Effector memory CD4-positive, alpha-beta T cell (primary cell): ENCODE measurements at places on chromosomes 6 and 20.

DNA sequence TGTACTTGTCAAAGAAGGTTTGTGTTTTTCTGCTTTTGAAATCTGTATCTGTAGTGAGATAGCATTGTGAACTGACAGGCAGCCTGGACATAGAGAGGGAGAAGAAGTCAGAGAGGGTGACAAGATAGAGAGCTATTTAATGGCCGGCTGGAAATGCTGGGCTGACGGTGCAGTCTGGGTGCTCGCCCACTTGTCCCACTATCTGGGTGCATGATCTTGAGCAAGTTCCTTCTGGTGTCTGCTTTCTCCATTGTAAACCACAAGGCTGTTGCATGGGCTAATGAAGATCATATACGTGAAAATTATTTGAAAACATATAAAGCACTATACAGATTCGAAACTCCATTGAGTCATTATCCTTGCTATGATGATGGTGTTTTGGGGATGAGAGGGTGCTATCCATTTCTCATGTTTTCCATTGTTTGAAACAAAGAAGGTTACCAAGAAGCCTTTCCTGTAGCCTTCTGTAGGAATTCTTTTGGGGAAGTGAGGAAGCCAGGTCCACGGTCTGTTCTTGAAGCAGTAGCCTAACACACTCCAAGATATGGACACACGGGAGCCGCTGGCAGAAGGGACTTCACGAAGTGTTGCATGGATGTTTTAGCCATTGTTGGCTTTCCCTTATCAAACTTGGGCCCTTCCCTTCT is 18.4 kb downstream of the CD83 start:
- DNase-seq = no peak

DNA sequence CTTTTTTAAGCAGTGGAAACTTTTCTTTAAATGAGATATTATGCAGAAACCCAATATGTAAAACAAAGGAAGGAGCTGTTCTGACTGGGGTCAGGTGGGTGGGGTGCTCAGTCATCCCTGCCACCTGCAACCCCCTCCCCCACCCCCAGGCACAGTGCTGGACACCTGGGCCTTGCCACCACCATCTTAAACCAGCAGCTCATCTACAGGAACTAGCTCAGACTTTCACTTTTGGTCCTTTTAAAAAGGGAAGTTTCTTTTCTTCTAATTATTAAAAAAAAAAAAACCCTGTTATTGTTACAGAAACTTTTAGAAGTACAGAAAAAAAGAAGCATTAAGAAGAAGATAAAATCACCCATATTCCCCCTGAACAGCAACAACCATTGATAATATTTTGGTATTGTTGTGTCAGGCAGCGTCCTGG is 37.1 kb downstream of the PPP1R16B start:
- peak; percentile 36 for DNase-seq

DNA sequence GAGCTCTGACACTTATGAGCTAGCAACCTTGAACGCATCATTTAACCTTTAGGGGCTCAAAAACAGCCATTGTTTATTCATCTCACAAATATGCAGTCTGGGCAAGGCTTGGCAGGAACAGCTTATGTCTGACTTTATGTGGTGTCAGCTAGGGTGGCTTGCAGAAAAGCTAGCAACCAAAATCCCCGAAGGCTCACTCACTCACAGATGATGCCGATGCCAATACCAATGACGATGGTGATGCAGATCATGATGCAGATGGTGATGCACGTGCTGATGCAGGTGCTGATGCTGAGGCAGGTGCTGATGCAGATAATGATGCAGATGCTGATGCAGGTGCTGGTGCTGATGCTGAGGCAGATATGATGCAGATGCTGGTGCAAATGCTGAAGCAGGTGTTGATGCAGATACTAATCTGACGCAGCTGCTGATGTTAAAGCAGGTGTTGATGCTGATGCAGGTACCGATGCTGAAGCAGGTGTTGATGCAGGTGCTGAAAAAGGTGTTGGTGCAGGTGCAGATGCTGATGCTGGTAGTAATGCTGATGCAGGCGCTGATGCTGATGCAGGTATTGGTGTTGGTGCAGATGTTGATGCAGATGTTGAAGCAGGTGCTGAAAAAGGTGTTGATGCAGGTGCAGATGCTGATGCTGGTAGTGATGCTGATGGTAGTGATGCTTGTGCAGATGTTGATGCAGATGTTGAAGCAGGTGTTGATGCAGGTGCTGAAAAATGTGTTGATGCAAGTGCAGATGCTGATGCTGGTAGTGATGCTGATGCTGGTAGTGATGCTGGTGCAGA is 195.6 kb downstream of the NFATC2 start:
- no peak for DNase-seq

DNA sequence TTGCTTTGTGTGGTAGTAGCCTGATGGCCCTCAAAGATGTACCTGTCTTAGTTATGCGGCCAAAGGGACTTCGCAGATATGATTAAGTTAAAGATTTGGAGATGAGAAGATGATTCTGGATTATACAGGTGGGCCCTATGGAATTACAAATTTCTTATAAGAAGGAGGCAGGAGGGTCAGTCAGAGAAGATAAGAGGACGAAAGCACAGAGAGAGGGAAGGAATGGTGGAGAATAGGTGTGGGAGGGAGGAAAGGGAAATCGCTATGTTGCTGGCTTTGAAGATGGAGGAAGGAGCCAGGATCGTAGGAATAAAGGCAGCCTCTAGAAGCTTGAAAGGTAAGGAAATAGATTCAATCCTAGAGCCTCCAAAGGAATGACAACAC is 1.2 kb upstream of the TSPYL1 start:
- no peak for DNase-seq

DNA sequence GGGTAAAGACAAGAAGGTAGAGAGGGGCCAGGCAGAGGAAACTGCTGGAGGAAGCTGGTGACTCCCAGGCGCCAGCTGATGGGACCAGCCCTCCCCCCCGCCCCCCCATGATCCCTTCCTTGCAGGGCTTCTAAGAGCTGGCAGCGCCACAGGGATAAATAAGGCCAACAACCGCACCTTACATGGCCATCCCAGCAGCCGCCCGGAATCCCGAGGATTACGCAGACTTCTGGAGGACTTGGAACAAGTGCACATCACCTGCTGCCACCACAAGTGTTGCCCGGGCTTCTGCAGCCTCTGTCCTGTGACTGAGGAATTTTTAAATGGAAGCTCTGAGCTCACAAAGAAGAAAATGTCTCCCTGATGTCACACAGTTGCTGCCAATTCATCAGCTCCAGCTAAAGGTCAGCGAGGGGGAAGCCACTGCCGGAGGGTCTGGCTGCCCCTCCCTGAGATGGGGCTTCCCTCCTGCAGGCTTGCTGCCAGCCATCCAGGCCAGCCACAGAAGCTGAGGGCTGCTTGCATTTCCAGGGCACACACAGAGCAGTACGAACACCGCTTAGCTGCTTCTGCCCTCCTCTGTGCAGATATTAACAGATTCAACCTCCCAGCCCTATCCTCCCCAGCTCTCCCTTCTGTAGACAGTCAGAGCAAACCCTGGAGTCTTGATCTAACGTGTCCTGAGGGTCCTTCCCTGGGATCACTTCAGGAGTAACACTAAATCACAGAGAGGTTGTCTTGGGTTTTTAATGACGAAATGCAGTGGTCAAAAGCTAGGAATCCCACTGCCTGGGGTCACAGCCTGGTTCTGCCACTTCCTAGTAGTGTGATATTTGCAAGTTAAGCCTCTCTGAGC is 38.6 kb upstream of the PIM1 start:
- no peak for DNase-seq

DNA sequence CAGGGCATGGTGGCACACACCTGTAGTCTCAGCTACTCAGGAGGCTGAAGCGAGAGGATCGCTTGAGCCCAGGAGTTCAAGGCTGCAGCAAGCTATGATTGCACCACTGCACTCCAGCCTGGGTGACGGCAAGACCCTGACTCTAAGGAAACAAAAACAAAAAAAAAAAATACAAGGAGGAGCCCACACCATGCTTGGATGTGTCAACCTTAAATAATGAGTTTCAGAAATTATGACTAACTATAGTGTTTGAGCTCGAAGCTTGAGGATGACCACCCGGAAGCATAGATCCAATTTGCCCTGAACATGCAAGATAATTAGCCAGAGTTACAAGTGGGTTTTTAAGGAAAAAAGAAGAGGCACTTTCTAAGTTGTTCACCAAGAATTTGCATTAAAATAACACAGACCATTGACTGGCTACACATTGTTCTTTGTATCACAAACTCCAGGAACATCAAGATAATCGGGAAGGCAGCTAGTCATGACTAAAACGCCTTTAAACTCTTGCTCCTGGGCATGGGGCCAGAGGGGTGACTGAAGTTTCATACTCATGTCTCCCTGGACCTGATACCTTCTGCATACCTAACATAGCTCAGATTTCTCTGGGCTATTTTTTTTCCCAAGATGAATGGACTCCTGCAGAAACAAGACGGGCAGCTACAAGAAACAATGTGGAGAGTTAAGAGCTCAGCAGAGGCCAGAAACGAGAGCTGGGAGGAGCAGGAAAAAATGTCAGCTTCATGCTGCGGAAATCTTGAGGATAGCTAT is 289.6 kb downstream of the PREX1 start:
- no peak for DNase-seq

- no peak for DNase-seq
These were observed 75.2 kb upstream of the GLP1R start for GRCh38 chr6:38973178-38974057.

DNA sequence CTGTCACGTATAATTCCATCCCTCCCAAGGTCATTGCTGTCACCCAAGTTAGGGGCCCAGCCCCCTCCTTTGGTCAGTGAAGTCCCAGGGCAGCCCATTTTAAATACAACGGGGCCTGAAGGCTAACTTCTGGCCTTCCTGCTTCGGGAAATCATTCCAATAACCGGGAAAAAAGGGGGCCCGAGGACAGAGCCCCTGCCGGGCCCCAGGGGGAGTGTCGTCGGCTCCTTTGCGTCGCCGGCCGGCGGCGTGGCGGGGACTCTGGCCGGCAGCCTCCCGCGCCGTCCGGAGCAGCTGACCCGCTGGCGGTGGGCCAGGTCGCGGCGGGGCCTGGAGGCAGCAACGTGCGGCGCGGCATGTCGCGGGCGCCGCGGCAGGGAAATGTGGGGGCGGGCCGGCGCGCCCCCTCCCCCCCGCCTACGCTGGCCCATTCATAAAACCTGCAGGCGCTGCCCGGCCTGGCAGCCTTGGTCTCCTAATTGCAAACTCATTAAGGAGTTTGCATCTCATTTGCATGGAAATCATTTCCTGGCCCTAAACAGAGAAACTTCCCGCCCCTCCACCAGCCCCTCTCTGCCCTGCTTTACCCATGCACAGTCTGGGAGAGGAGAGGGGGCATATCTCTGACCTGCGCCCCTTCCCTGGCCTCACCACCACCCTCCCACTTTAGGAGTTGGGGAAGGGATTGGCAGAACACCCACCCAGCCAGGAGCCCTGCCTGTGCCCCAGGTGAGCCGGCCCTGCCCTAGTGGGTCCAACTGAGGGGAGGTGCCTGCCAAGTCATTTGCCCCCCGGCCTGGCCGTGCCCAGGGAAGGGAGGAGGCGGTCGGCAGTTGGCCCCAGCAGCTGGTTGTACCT is 50.7 kb downstream of the MRPL14 start:
- DNase-seq = no peak

GRCh38 chr6:136566851-136567250 is 16.6 kb upstream of the MAP7 start:
- no peak for DNase-seq

- no peak for DNase-seq
These were observed 85.9 kb downstream of the ADTRP start for GRCh38 chr6:11692451-11693376.

DNA sequence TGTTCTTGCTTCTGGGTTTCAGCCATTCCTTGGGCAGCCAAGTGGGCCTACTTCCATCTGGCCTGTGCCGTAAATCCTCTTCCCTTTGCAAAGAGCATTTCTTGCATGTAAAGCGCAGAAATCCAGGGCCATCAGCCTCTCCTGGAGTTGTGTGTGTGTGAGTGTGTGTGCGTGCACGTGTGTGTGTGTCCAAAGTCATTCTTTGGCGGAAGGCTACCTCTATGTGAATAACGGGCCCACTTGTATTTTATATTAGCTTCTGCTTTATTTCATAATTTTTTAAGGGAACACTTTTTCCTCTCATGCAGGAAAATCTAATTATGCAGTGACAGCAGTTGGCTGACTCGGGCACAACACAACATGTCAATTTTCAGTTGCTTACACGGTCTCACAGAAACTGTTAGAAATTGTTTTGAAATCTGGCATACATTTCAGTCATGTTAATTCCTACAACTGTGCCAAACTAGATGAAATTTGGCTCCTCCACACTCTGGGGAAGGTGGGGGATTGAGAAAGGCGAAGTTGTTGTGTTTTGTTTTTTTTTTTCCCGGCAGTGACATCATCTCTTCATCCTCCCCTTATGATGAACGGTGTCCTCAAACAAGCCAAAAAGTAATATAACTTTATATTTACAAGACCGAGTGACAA is 223.7 kb upstream of the TSHZ2 start:
- no peak for DNase-seq

GRCh38 chr20:1187605-1188171 is 2.9 kb upstream of the TMEM74B start:
- no peak for DNase-seq

- DNase-seq = no peak
These were observed 59.2 kb downstream of the ZDHHC14 start for GRCh38 chr6:157440171-157440570.

GRCh38 chr6:32397252-32397920 is 9.6 kb downstream of the BTNL2 start:
- no peak for DNase-seq
